ENCODE measurements at places on chromosomes 5 and 9.

- no peak for DNase-seq
Measured at GRCh38 chr9:113369855-113370140, 7.0 kb downstream of the HDHD3 start.

GRCh38 chr5:172119921-172120688 lies 67.9 kb downstream of the STK10 start:
- no peak for DNase-seq

GRCh38 chr9:111993319-111993718 lies 96.7 kb downstream of the UGCG start:
- no peak for DNase-seq

DNA sequence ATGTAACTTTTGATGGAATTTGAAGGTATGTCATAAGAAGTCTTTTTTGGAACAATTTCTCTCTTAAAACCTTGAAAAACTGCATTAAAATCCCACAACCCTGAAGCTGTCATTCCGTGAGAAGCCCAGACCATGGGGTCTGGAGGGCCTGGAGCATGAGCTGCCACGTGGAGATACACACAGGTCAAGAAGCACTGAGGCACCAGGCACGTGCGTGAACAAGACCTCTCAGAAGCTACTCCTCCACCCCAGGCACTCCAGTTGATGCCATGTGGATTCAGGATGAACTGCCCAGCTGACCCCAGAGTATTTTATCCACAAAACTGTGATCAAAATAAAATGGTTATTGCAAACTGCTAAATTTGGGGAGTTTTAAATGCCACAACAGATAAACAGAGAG lies 227.5 kb upstream of the BRINP1 start:
- no peak for DNase-seq

DNA sequence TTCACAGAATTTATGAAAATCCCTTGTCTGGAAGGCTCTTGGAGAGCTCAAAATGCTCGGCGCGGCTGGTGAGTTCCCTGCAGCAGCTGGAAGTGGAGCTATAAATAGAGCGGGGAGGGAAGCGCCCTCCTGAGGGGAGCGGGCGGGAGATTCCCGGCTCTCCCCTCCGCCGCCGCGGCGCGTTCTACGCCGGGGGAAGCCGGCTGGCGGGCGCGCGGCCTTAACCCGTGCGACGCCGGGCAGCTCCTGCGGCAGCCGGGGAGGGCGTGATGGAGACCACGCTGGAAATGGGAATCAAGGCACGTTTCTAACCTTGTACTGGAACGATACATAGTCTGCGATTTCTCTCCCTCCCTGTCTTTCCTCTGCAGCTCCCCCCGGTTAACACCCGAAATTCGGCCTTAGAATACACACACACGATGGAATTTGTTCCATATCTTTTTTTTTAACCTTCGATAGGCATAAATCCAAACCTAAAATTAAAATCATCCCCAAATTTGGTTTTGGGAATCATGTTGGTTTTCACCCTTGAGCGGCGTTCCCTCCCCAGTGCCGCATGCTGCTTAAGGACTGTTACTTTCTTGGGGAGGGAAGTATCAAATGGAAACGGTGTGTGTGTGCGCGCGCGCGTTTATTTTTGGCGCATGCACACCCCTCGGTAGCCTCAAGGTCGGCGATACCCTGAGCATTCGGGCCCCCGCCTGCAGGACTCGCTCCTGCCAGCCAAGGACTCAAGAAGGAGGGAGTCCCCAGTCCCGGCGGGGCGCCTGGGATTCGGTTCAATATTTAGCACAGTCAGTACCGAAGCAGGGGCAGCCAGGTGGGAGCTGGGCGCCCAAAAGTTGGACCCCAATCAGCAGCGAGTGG lies 306.3 kb upstream of the KCNN2 start:
- no peak for DNase-seq

- DNase-seq, result peak; percentile 39
Measured at GRCh38 chr5:133930061-133930812, 38.2 kb downstream of the C5orf15 start.

GRCh38 chr9:124485201-124485600 lies 22.0 kb downstream of the NR5A1 start:
- no peak for DNase-seq

All from hematopoietic multipotent progenitor cell treated with erythropoietin and hydrocortisone succinate and interleukin-3 and kit ligand, for 17 days (in vitro differentiated cells).